KG1 (cell line): ENCODE measurements at places on chromosomes 1 and 21.

GRCh38 chr1:151720554-151720953 lies 768 bp upstream of the RIIAD1 start:
- DNase-seq = no peak

- no peak for DNase-seq
These were observed 302.7 kb downstream of the SIPA1L2 start for GRCh38 chr1:232327269-232327668.

- DNase-seq = peak; percentile 32
These were observed 562 bp downstream of the DYNLT5 start for GRCh38 chr1:66752671-66753371.

DNA sequence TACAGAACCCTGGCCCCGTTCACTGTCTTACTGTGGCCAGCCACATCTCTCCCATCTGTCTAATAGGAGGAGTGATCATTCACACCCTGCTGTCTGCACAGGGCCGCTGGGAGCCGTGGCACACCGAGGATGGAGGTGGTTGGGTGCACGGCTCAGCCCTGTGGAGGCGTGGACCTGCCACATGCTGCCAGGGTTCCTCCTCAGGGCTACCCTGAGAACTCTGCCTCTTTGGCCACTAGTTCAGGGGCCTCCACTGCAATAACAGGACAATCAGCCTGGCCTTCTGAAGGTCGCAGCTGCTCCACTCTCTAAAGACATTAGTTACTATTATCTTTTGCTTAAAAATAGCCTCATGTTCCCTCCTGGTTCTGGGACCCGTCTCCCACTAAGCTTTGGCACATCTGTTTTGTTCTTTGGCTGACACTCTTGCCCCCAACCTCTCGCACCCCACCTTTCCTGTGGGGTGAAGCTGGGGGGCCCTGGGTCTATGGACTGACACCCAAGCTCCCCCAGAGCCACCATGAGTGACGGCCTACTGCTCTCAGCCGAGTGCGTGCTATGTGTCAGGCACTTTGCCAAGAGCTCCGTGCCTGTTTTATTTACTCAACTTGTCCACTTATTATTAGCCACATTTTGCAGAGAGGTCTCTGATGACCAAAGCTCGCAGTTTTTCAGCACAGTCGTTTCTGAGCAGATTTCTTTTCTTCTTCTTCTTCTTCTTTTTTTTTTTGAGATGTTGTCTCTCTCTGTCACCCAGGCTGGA lies 66.3 kb downstream of the ARHGEF10L start:
- DNase-seq = no peak

- DNase-seq = no peak
These were observed 72.0 kb upstream of the TLR5 start for GRCh38 chr1:223215026-223215425.

GRCh38 chr1:243841507-243841906 lies 8.5 kb downstream of the AKT3 start:
- no peak for DNase-seq

DNA sequence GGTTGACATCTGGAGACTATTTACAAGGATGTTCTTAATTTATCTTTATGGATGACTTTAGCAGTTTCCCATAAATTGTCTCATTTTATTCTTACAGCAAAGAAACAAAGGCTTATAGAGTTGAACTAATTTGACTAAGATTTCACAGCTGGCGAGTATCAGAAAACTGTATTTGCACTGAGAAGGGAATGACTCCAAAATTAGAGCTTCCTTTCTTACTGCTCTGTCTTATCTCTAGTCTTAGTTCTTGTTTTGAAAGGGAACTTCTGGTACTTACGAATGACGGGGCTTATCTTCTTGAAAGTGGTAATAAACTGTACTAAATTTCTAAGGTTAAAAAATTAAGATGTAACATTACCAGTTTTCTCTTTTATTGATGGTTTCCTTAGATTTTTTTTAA lies 13.6 kb downstream of the CNST start:
- no peak for DNase-seq

DNA sequence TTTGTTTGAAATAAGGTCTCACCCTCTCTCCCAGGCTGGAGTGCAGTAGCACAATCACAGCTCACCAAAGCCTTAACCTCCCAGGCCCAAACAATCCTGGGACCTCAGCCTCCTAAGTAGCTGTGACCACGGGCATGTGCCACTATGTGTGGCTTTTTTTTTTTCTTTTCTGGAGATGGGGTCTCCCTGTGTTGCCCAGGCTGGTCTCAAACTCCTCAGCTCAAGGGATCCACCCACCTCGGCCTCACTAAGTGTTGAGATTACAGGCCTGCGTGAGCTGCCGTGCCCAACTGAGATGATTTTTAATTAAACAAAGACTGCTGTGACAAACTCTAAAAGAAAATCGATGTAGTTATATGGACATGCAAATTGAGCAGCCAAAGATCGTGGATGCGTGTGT lies 768.4 kb upstream of the ADGRL2 start:
- DNase-seq = no peak

- DNase-seq = no peak
These were observed 4.5 kb downstream of the TXNIP start for GRCh38 chr1:145991735-145992412.

GRCh38 chr1:205792481-205792881 lies 17.2 kb upstream of the RAB29 start:
- DNase-seq = no peak
